ENCODE measurements at places on chromosomes 2 and 18.

- DNase-seq = no peak
These were observed 106.9 kb downstream of the NEB start for GRCh38 chr2:151627353-151627752.

DNA sequence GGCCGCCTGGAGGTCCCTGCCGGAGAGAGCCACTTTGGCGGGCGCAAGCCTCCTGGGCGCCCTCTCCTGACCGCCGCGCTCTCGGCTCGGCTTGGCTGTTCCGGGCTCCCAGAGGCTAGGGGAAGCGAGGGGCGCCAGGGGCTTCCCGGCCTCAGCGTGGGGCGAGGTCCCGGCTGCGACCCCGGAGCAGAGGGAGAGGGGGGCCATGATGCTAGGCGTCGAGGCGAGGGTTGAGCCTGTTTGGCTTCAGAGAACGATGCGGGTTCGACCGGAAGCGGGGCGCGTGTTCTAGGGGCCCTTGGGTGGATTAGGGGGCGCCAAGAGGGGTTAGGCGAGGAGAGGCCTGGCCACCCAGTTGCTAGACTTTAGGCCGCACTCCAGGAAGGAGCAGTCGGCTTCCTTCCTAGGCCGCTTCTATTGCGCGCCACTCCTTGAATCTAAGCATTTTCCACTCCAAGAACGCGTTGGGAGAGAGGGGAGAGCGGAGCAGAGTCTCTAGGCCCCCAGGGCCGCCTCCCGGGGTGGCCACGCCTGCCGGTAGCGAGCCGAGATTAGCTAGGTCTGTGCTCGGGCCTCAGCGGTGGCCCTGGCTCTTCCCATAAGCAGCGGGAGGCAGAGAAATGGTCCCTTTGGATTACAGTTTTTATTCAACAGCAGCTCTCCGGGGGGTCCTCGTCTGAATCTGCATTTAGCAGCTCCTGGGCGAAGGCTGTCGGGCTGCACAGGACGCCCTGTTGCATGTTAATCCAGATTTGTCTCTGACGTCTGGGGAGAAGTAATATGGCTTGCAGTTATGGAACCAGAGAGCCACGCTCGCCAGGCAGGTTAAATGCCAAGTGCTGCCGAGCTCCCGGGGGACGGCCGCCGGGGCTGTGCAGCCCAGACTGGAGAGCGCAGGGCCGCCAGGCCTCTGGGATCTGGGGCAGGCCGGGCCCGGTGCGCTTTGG, 11.3 kb downstream of the MEIS1 start:
- no peak for DNase-seq

GRCh38 chr2:147390475-147390874, 454.4 kb upstream of the ACVR2A start:
- DNase-seq = no peak

DNA sequence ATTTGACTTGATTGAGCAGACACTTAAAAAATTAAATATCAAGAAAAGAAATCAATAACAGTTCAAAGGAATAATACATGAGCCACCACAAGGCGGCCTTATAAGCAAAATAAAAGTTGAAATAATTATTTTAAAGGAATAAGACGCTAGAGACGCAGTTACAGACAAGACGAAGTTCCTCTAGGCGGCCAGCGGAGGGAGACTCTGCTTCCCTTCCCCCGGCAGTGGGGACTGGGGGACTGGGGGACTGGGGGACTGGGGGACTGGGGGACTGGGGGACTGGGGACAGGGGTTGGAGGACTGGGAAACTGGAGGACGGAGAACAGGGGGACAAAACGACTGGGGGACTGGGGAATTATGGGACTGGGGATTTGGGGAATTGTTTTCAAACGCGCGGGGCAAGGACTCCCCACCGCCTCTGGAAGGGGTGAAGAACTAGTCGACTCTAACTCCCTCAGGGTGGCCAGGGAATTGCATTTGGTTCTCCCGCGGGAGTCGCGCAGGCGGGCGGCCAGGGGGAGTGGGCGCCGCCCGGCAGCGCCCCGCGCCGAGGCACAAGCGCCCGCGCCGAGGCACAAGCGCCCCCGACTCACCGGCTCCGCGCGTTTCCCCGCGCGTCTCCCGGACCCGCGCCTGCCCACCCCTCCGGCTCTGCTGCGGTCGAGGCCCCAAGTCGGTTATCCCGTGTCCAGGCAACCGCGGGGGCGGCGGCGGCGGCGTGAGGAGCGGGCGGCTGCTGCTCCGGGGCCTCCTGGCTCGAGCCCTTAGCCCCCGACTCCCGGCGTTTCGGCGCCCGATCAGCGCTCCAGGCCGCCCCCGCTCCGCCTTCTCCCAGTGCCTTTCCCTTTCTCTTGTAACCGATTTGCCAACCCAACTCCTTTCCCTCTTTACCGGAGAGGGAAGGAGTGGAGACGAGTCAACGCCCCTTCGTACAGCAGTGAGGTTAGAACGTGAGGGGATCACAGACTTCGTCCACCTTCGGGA, at the start of gene CCDC178:
Gene CCDC178 (minus strand): TSS at position 662 of the 984 bp plus-strand sequence. CDS start 28,633 bp downstream, outside the sequence.
- DNase-seq = no peak

- DNase-seq = no peak
These were observed 132.2 kb downstream of the FMNL2 start for GRCh38 chr2:152466980-152467676.

DNA sequence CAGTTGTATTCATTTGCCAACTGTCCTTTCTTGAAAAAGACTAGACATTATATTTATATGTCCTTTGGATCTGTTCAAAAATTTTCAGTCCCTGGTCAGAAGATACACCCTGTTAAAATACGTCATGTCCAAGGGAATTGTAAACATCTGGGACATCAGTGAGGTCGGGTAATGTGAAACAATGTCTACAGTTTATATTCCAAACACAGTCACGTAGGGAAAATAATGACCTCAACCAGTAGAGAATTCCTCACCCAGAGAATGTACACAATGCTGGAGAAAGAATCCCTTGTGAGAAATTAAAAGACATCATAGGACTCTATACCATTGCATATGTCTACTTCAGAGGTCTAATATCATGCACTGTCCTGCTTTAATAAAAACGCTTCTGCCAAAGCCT, 888.0 kb upstream of the CHAC2 start:
- no peak for DNase-seq

- DNase-seq = no peak
These were observed 139.9 kb upstream of the ZEB2 start for GRCh38 chr2:144659731-144660275.
